ENCODE measurements at places on chromosomes 3 and 15. TPM values are rescaled to one million over a fixed set of nuclear protein-coding genes. Genes with fewer than 3 reads are reported as not detected.

The TRPM1 gene
- polyA plus RNA-seq: not detected

The ANKRD63 gene
- not detected for polyA plus RNA-seq

The PIF1 gene
- 0.50 TPM for polyA plus RNA-seq

The GRAMD1C gene
- polyA plus RNA-seq: 0.97 TPM

The CGNL1 gene
- 4.1 TPM for polyA plus RNA-seq

The MLF1 gene
- polyA plus RNA-seq: 2.3 TPM

The GLDN gene
- polyA plus RNA-seq: 8.8 TPM

The TNFSF10 gene
- 8.0 TPM for polyA plus RNA-seq

The RAB43 gene
- polyA plus RNA-seq: 10.3 TPM

The TMEM266 gene
- polyA plus RNA-seq: not detected

The ABI3BP gene
- polyA plus RNA-seq: 4.6 TPM

The IP6K2 gene
- 105 TPM for polyA plus RNA-seq

GRCh38 chr3:42667096-42667522, 13.6 kb downstream of the ZBTB47 start:
- no peak overlapping the region for H3K27ac ChIP-seq
- H3K4me3 ChIP-seq: no peak overlapping the region
- no peaks in the 10 kb centered on the region for H3K4me1 ChIP-seq
- H3K36me3 ChIP-seq: no peaks in the 10 kb centered on the region
- H3K27me3 ChIP-seq: no peaks in the 10 kb centered on the region
- peak; percentile 64 for DNase-seq

DNA sequence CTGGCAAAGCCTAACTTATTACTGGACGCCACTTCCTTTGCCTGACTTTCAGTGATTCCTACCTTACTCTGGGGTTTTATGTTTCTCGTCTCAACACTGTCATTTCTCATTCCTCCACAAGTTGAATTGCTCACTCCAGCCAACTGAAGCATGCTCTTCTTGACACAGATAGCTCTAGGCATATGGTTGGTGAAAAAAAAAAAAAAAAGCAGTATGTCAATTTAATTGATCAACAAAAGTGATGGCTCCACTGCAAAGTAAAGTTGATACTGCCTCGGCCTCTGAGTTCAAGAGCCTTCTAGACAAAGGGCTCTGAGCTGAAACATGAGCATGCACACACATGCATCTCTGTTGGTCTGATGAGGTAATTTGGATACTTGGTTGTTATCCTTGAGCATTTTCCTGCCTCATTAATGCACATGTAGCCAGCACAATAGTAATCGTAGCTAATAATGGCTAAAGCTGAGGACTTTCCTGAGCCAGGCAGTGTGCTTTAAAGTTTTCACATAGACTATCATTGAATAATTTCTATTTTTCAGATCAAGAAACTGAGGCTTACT, 21.4 kb upstream of the UBE2Q2 start:
- H3K4me1 ChIP-seq: no peaks in the 10 kb centered on the region
- H3K36me3 ChIP-seq: no peaks in the 10 kb centered on the region
- H3K27ac ChIP-seq: no peak overlapping the region

DNA sequence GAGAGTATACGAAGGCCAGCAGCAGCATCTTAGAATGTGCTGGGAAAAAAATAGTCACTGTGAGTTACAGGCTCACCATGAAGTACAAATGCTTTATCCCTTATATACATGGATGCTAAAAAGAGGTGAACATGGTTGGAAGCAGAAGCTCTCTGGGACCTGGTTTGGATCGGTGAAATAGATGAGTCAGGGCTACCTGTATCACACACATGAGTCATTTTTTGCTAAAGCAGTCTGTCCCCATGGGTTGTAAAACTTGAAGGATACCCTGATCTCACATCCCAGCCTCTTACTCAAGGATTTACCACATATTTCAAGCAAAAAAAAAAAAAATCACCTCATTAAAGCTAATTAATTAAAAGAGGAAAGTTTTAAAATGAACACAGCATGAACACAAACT, 6.9 kb upstream of the SERPINI2 start:
- no peak overlapping the region for H3K27ac ChIP-seq
- no peaks in the 10 kb centered on the region for H3K36me3 ChIP-seq
- H3K4me1 ChIP-seq: no peaks in the 10 kb centered on the region

- H3K4me1 ChIP-seq: no peaks in the 10 kb centered on the region
- H3K27ac ChIP-seq: no peak overlapping the region
- DNase-seq: no peak
- H3K36me3 ChIP-seq: no peaks in the 10 kb centered on the region
Observed at GRCh38 chr3:94063496-94064119, 747 bp downstream of the NSUN3 start.

- no peak overlapping the region for H3K4me3 ChIP-seq
- no peak overlapping the region for H3K27ac ChIP-seq
- DNase-seq: no peak
Observed at GRCh38 chr3:185411133-185411532, 48.2 kb downstream of the MAP3K13 start.

DNA sequence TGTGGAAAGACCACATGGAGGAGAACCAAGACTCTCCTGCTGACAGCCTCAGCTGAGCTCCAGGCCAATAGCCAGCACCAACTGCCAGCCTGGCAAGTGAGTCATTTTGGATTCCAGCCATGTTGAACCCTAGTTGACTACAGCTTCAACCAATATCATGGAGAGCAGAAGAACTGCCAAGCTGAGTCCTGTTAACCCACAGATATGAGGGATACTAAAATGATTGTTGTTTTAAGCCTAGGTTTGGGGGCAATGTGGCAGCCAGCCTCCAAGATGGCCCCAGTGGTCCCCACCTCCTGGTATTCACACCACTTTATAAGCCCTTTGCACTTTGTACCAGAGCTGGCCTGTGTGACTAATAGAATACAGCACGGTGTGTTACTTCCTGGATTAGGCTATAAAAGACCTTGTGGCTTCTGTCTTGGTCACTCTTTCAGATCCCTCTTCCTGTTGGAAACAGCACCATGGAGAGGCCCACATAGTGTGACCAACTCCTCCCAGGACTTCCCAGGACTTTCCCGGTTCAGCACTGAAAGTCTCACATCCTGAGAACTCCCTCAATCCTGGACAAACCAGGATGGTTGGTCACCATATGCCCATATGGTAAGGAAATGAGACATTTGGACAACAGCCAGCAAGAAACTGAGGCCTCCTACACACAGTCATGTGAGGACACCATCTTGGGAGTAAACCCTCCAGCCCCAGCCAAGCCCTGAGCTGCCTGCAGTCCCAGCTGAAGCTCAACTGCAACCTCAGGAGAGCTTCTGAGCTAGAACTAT, 32.4 kb upstream of the CDV3 start:
- no peak overlapping the region for H3K4me3 ChIP-seq
- no peak overlapping the region for H3K27ac ChIP-seq
- DNase-seq: no peak
- H3K27me3 ChIP-seq: no peaks in the 10 kb centered on the region

DNA sequence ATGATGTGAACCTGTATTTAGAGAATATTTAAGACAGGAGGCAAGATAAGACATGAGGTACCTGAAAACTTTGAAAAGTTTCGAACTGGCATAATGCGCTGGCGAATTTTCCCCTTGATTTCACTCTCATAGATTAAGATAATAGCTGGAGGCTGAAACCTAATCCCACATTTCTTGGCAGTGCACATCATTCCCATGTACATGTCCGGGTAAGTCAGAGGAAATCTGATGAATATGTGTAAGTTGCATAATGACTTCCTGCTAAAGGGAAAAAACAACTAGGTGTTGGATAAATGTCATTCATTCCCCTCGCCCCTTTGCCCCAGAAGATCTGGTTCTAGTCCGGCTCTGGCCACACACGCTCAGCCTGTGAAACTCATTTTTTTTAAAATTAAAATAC, 3.6 kb downstream of the CEP19 start:
- H3K36me3 ChIP-seq: no peaks in the 10 kb centered on the region
- H3K27me3 ChIP-seq: no peaks in the 10 kb centered on the region
- no peak for DNase-seq
- H3K4me3 ChIP-seq: no peak overlapping the region
- no peaks in the 10 kb centered on the region for H3K4me1 ChIP-seq
- no peak overlapping the region for H3K27ac ChIP-seq

GRCh38 chr3:37703626-37704025, 158.1 kb upstream of the CTDSPL start:
- DNase-seq: no peak
- H3K27me3 ChIP-seq: no peaks in the 10 kb centered on the region
- H3K4me1 ChIP-seq: peaks cover 2% of the 10 kb centered on the region
- H3K27ac ChIP-seq: peak overlapping the region; percentile 18

- no peak overlapping the region for H3K4me3 ChIP-seq
- no peaks in the 10 kb centered on the region for H3K4me1 ChIP-seq
- H3K27ac ChIP-seq: no peak overlapping the region
- H3K36me3 ChIP-seq: no peaks in the 10 kb centered on the region
Observed at GRCh38 chr3:70177881-70178645, 134.4 kb downstream of the MDFIC2 start.

DNA sequence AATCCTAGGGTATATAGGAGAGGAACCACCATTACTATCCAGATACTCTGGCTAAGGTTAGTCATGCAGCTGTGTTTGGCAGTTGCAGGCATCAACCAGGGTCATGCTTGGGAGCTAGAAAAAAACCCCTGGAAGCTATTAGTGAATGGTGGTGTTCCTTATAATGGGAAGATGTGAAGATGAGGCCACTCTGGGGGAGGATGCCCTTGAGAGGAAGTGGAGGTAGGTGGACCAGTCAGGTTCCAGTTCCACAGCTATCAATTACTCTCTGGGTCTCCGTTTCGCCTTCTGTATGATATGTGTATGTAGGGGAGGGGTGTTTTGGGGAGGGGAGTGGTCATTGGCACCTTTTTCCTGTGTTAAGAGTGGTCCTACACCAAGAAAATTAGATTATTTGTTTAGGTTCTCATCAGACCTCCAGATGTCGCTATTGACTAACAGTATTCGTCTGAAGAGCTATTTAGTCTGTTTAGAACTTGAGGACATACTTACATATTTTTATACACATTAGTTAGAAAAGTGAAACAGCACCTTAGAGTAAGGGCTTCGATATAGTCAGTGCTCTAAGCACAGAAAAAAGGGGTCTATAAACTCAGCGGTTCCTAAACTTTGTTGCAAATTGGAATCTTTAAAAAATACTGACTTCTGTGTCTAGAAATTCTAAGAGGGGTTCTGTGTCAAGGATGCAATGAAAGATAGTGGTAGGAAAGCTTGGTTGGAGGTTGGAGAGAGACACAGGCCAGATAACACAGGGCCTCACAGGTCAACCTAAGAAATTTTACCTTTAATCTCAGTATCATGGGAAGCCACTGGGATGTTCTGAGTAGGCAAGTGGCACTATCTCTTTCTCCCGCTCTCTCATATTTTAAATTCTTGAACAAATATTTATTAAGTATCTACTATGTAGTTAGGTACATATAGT, 9.1 kb upstream of the HPS3 start:
- H3K27me3 ChIP-seq: no peaks in the 10 kb centered on the region
- DNase-seq: no peak
- peaks cover under 1% of the 10 kb centered on the region for H3K4me1 ChIP-seq

DNA sequence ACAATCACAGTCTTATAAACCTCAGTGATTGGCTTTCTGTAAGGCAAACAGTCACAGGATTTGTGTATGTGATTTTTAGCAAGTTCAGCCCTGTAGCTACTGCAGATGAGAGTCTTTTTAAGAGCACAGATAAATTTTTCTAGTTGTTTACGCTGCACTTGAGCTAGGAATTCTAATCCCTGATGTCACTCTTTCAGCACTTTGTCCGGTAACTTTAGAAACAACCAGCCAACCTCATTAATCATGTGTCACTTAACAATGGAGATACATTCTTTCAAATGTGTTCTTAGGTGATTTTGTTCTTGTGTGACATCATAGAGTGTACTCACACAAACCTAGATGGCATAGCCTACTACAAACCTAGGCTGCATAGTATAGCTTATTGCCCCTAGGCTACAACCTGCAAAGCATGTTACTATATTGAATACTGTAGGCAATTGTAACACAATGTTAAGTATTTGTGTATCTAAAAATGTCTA, 36.8 kb upstream of the GOLGA6L2 start:
- no peak overlapping the region for H3K27ac ChIP-seq
- H3K27me3 ChIP-seq: no peaks in the 10 kb centered on the region
- H3K4me1 ChIP-seq: no peaks in the 10 kb centered on the region
- no peaks in the 10 kb centered on the region for H3K36me3 ChIP-seq
- no peak for DNase-seq
- H3K4me3 ChIP-seq: no peak overlapping the region

All from aorta (tissue), 5 donors.